Stimulated activated CD4-positive, alpha-beta T cell treated with anti-CD3 and anti-CD28 coated beads, TNF-alpha, amount 100 ng/mL, for 1 hour (primary cell): ENCODE measurements at places on chromosomes 13 and 19.

DNA sequence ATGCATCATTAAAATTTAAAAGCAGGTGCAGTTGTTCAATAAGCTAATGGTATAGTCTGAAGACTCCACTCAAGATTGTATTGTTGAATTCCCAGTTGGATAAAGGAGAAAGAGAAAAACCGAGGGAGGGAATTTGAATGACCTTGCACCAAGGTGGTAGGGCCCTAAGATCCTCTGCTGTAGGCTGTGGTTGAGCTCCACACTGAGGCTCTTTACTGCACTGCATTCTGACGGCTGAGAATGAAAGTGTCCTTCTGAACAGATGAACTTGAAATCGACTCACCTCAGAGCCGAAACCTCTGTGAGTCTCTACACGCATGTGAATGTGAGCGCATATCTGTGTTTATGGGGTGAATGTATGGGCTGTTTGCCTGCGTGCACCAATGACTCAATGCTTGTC, 388.9 kb upstream of the DACH1 start:
- DNase-seq, result no peak

GRCh38 chr13:97559981-97560380, 126.0 kb downstream of the RAP2A start:
- DNase-seq, result no peak

DNA sequence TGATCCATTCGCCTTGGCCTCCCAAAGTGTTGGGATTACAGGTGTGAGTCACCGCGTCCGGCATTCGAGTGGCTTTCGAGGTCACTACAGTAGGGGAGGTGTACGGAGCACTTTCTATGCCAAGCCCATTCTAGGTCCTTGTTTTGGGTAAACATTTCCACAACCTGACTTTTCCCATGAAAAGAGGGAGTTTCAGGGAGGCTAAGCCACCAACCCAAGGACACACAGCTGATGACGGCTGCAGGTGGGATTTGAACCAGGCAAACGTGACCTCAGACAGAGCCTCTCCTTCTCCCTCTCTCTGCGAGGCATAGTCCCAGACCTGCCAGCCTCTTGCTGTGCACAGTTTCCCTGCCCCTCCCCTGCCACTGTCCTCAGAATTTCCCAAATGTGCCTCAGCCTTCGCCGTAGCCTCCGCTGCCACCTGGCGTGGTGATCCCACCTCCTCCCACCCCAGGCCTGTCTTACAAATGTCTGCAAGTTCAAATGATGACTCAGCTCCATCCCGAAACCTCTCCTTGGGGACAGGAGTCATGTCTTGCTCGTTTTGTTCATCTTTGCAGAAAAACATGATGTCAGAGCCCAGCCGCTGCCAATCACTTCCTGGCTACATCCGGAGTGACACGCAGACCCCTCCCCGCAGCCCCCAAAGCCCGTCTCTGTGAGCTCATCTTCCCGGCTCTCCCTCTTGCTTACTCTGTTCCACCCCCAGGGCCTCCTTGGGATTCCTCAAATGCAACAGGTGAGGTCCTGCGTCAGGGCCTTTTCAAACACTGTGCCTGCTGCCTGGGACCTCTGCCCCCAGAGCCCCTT, 6.6 kb upstream of the GADD45B start:
- DNase-seq, result no peak

- no peak for DNase-seq
These were observed 158.0 kb downstream of the DLEU7 start for GRCh38 chr13:50685491-50685890.

GRCh38 chr13:71922194-71922593, 55.2 kb upstream of the DACH1 start:
- DNase-seq, result no peak
